CD8-positive, alpha-beta T cell (primary cell): ENCODE measurements at places on chromosomes 3 and 15.

- DNase-seq: no peak
Observed at GRCh38 chr15:47293466-47294162, 423.7 kb upstream of the SEMA6D start.

- DNase-seq: no peak
Observed at GRCh38 chr3:139480585-139480984, 4.3 kb upstream of the RBP2 start.

- DNase-seq: no peak
Observed at GRCh38 chr3:115996420-115997108, 373.3 kb downstream of the GAP43 start.

DNA sequence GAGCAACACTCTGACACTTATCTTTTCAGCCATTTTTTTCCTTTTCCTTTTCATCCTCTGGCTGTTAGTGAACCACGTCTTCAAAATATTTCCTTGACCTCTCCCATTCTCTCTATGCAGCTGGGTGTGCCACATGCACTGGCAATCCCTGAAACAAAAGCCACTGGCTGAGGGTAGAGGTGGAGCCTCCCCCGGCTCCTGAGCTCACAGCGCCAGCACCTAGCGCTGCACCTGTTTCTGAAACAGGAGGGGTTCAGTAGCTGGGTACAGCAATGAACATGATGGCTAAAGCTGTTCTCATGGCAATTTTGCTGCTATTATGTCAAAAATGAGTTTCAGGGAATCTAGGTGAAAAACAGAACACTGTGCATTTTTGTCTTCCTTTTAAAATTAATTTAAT lies 314.7 kb upstream of the ATP10A start:
- no peak for DNase-seq

DNA sequence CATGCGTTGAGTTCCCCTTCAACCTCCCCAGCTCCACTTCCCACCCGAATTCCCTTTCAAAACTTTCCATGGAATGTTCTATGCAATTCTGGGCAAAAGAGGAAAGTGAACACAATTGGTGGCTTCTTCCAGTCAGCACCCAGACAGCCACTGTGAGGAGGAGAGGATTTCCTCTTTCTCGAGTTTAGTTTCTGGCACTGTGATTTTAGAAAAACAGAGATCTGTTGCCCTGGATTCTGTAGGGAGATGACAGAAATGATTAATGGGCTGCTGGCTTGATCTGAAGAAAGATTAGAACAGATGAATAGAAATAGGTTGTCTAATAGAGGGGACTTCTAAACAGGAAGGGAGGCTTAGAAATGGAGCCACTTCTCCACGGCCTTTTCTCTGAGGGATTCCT lies 172.0 kb downstream of the MCTP2 start:
- no peak for DNase-seq

- no peak for DNase-seq
Observed at GRCh38 chr3:55009372-55009771, 81.5 kb upstream of the LRTM1 start.

DNA sequence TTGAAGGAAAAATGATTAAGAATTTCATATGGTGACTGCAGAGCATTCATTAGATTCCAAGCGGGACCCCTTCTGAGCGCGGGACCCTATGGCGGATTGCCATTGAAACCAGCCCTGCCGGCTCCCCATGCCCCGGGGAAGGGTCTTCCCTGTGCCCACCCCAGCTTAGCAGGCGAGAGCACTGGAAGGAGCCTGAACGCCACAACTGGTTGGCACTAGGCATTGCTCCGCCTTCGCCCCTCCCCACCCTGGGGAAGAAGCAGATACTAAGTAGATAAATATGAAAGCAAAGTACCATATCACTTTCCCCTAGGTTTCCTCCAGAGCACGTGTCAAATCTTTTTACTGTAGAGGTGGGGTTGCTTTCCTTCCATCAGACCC lies 70.7 kb downstream of the CYP19A1 start:
- DNase-seq: no peak

- peak; percentile 25 for DNase-seq
Observed at GRCh38 chr3:177591379-177591778, 394.1 kb upstream of the TBL1XR1 start.

- DNase-seq: no peak
Observed at GRCh38 chr15:65883571-65883970, 14.3 kb downstream of the RAB11A start.

- DNase-seq: no peak
Observed at GRCh38 chr3:178275793-178276192, 260.4 kb upstream of the KCNMB2 start.

DNA sequence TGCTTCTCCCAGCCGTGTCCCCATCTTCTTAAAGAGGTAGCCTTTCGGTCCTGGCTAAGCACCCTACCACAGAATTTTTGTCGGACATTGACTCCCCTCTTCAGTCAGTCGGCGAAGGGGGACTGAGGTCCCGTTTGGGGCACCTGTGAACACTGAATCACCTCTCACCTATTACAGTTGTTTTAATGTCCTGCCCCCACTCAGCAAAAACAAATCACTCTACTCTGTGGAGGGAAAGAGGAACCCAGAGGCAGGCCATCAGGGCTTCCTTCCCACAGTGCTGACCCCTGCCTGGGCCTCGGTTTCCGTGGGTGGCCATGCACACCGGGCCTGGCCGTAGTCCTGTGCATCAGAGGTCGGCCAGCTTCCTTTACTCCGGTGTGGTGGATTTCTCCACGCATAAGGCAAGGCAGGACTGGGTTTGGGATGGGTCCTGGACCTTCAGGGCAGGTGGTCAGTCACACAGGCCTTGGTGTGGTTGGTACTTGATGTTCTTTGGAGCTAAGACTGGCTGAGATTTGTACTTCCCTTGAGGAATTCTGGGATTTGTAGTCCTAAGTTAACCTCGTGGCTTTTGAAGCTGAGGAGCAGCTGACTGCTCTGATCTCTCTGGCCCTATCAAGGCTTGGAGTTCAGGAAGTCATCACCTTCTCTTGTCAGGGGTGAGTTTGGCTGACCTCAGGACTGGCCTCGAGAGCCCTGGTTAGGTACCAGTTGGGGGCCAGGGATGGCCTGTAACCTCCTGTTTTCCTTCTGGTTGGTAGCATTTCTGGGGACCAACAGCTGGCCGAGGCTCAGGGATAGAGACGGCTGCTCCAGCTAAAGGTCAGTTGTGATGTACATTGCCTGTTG lies 627 bp upstream of the FAM131A start:
- no peak for DNase-seq

DNA sequence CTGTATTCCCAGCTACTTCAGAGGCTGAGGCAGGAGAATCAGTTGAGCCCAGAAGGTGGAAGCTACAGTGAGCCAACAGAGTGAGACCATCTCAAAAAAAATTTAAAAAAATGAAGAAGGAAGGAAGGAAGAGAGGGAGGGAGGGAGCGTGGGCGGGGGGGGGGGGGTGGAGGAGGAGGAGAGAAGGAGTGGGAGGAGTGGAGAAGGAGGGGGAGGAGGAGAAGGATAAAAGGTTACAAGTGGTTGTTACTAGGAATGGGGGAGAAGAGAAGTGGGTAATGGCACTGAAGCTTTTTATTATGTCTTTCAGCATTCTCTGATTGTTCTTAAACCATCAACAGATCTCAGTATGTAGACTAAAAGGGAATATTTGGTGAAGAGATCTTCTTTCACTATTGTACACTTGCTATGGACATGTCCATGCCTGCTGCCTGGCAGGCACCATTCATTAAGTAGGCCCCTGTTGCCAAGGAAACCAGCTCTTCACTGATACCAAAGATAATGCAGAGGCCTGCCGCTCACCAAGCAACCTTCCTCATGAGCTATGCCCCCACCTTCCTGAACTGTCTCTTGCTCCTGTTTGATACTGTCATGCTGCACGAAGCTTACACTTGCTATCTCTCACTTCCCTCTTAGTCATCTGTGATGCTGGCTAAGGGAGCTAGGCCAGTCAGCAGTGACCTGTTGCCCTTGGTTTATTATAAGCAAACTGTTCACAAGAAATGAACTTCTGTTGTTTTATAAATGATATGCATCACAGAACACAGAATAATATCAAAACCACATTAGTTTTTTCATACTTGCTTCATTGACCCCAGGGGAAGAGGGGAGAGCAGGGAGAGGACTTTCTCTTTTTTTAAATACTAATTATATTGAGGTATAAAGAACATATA lies 23.1 kb downstream of the EPM2AIP1 start:
- peak; percentile 43 for DNase-seq

DNA sequence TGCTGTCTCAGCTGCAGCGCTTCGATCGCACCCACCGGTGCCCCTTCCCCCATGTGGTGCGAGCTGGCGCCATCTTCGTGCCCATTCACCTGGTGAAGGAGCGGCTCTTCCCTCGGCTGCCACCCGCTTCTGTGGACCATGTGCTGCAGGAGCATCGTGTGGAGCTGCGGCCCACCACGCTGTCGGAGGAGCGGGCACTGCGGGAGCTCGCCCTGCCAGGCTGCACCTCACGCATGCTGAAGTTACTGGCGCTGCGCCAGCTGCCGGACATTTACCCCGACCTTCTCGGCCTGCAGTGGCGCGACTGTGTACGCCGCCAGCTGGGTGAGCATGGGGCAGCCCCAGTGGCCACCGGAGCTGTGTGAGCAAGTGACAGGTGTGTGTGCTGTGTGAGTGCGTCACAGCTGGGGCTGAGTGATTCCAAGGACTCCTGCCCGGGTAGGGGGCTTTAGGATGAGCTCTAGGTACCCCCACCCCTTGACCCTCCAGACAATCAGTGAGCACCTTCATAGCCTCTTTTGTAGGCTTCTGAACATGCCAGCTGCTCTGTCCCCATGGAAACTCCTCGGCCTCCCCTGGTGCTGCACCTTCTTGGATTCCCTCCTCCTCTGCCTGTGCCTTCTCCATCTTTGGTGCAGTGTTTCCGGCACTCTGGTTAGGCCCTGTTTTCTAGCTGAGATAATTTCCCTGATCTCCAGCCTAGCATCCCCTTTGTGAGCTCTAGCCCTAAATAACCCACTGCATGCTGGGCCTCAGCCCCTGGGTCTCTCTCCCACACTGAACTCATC lies 7.0 kb downstream of the C15orf39 start:
- no peak for DNase-seq

- peak; percentile 48 for DNase-seq
Observed at GRCh38 chr15:59792359-59792758, 103.2 kb upstream of the BNIP2 start.
